ENCODE measurements at places on chromosomes 7 and 10. TPM values are rescaled to one million over a fixed set of nuclear protein-coding genes. Genes with fewer than 3 reads are reported as not detected.

- peak; percentile 98 for DNase-seq
These were observed 123.7 kb downstream of the TACC2 start for GRCh38 chr10:122112625-122113160.

- peak; percentile 11 for DNase-seq
These were observed 2.0 kb downstream of the HECW1 start for GRCh38 chr7:43114458-43114780.

GRM8 gene
- not detected for total RNA-seq

FAM131B gene
- total RNA-seq = 3.0 TPM

DNA sequence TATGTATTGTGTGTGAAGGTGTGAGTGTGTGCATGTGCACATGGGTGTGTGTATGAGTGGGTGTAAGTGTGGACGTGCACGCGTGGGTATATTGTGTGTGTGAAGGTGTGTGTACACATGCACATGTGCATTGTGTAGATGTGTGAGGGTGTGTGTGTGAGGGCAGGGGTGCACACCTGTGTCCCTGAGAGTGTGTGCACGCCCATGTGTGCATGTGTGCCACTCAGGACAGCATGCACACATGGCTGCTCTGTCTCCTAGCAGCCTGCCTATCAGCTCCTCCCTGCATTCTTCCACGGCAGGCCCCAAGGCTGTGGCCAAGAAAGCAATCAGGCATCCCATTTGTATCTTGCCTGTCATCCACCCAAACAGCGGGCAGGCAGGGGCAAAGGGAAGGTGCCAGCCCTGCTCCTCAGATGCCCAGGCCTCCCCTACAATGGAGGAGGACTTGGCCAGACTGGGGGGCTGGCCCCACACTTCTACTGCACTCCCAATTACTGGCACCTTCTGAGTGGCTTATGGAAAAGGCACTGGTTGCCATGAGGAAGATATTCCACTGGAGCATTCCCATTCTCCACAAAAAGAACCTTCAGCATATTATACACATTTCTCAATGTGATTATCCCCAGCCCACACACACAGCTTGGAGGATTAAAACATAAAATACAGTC is 380.4 kb upstream of the ZMIZ1 start:
- no peak for DNase-seq

GRCh38 chr10:125761961-125762360 is 13.7 kb downstream of the MMP21 start:
- no peak for DNase-seq

GRCh38 chr10:77240041-77240652 is 397.5 kb downstream of the KCNMA1 start:
- no peak for DNase-seq

- no peak for DNase-seq
These were observed 163.8 kb downstream of the INHBA start for GRCh38 chr7:41538810-41539724.

DNA sequence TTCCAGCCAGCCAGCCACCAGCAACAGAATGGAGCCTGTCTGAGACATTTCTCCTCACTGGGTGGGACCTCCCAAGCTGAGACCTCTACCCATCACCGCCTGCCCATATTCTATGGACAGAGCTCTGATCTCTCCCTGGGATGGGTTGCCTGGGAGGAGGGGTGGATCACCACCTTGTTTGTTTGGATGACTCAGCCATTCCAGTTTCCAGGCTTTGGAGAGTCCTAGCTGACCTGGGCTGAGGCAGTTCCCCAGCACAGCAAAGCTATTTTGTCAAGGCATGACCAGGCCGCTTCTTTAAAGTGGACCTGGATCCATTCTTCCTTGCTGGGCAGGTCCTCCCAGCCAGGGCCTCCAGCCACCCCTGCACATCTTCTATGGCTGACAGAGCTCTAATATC is 982.3 kb downstream of the DNAJB9 start:
- no peak for DNase-seq

DNA sequence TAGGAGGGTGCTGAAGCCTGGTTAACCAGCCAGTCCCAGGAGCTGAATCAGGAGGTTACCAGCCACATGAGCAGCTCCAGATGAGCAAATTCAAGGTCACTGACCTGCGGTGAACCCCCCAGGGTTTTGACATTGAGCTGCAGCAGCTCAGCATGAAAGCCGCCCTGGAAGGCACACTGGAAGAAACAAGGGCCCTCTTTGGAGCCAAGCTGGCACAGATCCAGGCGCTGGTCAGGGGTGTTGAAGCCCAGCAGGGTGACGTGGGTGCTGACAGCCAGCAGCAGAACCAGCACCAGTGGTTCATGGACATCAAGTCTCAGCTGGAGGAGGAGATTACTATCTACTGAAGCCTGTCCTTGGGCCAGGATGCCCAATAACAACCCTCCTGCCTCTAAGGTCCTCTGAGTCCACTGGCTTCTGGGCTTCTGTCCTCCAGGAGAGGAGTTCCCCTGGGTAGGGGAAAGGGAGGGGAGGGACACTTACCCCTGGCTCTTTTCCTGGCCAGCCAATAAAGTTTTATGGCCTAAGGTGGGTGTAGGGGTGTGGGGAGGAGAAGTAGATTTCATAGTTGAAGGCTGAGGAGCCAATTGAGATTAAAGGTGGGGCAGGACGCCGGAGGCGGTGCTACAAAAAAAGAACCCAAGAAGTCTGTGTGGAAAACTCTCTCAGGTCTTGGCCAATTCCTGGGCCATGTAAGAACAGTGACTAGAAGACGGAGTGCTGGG is 29.4 kb upstream of the ATOH7 start:
- no peak for DNase-seq

BLNK gene
- total RNA-seq = not detected

MBL2 gene
- total RNA-seq = not detected

All from GM23248 (cell line).